ENCODE measurements at places on chromosomes 3 and 15. TPM values are rescaled to one million over a fixed set of nuclear protein-coding genes. Genes with fewer than 3 reads are reported as not detected.

The GRK7 gene
- polyA plus RNA-seq = not detected

DNA sequence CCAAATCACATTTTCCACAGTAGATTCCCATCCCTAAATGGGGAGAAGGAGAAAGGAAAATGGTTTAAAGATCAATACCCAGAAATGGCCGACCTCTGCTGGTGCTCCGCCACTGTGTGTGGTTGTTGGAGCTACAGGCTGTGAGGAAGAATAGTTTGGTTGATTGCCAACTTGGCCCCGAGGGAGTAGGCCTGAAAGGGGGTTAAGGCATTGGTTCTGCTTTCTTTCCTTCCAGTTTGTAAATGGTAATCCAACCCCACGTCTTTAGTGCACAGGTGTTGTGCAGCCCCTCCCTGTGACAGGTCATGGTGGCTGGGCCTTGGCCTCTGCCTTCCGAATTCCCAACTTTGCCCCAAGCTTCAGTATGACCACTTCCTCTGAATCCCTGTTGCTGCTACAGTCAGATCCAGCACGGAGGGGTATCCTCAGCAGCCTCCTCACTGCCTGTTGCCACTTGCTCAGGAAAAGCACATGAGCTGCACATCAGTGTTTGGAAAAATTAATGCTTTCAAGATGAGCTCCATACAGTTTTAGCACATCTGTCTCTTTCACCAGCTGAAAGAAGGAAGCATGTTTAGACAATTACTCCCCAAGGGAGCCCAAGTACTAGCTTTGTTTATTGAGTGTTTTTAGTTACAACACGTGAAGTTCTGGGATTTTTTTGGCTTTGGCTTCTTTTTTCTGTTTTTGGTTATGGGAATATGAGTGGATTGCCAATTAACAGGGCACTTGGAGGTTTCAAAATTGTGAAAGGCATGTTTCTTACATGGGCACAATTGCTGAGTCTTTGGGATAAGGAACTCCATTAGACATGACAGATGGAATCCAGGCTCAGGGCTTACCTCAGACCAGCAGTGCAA is 92.3 kb upstream of the ROPN1 start:
- peak; percentile 85 for DNase-seq

GRCh38 chr3:143699424-143699823 is 148.8 kb downstream of the SLC9A9 start:
- DNase-seq = no peak

The EID1 gene
- 301 TPM for polyA plus RNA-seq

GRCh38 chr3:101898752-101899169 is 49.4 kb downstream of the NFKBIZ start:
- DNase-seq = peak; percentile 11

GRCh38 chr15:79357566-79357965 is 46.7 kb downstream of the TMED3 start:
- DNase-seq = no peak

The DOCK3 gene
- polyA plus RNA-seq = 0.09 TPM

DNA sequence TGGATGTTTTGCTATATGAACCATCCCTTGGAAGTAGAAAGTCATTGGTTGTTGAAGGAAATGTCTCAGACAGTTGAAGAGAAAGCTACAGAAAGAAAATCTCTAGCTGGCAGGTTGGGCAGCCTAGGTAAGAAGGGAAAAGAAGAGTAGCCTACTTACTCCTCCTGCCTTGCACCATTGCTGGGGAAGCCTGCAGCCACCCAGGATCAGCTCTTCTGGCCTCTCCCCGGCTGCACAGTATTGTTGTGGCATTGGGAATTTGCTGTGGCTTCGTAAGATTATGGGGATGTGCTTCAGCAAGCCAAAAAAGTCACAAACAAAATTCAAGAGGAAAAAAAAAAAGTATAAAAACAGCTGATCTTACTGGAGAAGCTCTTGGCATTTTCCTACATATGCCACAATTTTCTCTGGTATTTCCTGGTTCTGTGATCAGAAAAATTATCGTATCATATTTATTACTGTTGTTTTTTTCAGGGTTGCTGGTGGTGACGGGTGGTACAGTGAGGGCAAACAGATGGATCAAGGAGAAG is 154.2 kb downstream of the TIGIT start:
- DNase-seq = no peak

- DNase-seq = no peak
Observed at GRCh38 chr3:195046441-195046840, 224.5 kb downstream of the XXYLT1 start.

The CAND2 gene
- polyA plus RNA-seq = 42.2 TPM

DNA sequence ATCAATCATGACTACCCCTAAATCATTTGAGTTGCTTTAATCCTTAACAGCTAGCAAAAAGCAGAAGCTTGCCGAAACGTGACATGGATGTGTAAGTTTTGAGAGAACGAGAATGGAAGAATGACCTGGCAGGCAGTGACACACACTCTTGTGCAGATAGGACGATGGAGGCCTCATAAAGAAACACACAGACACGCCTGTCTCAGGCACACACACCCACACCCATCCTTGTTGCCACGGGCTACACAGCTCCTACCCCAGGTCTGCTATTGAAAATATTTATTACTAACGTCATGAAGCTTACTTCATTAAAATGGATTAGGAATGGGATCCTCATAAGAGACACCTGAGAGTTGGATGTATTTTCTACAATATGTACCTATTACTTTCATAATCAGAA is 8.5 kb downstream of the MYO5C start:
- DNase-seq = no peak

- DNase-seq = no peak
Observed at GRCh38 chr15:65646486-65646885, 24.7 kb downstream of the SLC24A1 start.

The HRG gene
- polyA plus RNA-seq = not detected

The SERPINI2 gene
- polyA plus RNA-seq = not detected

Data from muscle of back (tissue), 13 donors.